Inflammatory macrophage treated with lipopolysaccharide for 1 hour (primary cell): ENCODE measurements at places on chromosomes 16 and 17.

DNA sequence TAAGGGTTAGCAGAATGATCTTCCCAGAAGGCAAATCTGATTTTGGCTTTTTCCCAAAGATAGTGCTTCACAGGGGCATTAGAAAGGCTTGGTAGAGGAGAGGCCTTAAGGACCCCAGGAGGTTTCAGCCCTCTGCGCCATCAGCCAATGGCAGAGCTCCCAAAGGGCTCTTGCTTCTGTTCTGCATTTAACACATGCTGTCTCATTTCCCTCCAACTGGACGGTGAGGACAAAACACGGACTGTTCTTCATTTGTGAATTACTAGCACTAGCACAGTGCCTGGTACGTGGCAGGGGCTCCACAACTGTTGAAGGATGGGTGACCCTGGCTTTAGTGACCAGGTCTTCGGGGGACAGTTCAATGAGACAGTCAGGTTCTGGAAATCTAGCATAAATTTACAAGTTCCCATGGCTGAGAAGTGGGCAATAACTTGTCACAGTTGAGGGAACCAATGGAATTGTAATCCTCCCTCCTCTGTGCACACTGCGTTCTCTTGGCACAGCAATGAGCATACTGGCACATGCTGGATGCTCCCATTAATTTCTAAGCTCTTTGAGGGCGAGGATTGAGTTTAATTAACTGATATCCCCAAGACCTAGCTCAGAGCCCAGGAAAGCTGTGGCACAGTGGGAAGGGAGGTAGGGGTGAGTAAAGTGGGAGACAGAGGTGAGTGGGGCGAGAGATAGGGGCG is 45.4 kb downstream of the COG7 start:
- no peak for DNase-seq

DNA sequence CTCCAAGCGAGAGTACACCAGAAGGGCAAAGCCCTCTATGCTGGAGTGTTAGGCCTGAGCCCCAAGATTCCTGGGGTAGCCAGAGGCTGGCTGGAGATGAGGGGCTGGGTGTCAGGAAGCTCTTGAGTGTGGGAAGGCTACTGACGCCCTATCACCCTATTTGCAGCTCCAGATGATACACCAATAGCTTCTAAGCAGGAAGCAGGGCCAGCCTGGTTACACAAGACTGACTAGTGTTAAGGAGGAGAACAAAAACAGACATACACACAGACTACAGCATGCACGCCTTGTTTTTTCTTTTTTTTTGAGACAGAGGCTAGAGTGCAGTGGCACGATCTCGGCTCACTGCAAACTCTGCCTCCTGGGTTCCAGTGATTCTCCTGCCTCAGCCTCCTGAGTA is 15.9 kb downstream of the POLR3K start:
- peak; percentile 64 for DNase-seq

DNA sequence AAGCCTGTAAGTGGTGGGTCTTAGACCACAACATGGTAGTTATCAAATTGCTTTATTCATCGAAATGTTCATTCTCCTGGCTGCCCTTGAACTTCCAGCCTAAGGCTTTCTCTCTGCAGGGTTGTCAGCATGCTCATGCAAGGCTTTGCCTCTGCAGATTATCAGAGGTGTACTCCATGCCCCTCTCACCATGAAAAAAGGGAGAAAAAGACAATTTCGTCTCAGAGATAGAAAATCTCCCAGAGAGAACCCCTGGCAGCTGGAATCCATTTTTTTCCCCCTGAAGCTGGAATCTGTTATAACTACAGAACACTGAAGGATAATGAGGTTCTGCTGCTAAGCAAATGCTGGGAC is 33.9 kb upstream of the METTL9 start:
- DNase-seq: no peak

DNA sequence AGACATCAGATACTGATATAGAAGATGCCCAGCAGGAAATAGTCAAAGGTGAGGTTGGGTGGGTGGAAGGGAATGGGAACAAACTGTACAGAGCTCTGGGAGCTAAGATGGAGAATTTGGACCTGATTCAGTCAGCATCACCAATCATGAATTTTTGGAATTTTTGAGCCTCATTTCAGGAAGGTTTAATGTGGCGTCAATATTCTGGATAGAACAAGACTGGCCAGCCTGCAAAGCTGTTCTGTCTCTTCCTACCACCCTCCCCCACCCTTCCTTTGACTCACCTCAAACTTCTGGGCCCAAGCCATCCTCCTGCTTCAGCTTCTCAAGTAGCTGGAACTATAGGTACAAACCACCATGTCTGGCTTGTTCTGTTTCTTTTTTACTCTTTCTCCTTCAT is 32.6 kb downstream of the CTCF start:
- DNase-seq: no peak

DNA sequence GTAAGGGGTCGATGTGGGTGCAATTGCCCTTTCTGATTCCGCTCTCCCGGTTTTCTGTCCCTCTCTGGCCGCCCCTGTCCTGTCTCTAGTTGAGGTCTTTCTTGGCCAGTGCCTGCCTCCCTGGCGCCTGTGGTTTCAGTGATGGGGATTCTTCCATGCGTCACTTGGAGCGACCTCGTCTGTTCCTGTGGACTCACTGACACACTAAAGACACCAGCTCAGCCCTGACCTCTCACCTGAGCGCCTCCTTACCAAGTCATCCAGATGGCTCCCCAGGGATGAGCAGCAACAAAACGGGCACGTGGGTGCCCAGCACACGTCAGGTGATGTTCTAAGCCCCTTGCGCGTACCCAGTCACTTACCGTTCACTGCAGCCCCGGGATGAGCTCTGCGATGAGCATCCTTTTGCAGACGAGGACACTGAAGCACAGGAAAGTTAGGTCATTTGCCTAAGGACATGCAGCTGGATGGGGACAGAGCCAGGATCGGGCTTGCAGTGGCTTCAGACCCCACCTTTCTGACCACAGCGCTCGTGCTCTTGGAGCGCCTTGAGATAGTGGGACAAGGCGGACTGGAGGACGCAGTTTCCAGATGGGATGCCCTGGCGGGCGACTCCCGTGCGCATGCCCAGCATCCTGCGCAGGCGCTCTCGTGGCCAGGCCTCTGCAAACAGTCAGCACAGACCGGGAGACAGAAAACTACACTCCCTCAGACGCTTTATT is 11.5 kb upstream of the LGALS3BP start:
- DNase-seq: no peak

- DNase-seq: no peak
Measured at GRCh38 chr16:66662445-66663194, 33.9 kb downstream of the CMTM4 start.

DNA sequence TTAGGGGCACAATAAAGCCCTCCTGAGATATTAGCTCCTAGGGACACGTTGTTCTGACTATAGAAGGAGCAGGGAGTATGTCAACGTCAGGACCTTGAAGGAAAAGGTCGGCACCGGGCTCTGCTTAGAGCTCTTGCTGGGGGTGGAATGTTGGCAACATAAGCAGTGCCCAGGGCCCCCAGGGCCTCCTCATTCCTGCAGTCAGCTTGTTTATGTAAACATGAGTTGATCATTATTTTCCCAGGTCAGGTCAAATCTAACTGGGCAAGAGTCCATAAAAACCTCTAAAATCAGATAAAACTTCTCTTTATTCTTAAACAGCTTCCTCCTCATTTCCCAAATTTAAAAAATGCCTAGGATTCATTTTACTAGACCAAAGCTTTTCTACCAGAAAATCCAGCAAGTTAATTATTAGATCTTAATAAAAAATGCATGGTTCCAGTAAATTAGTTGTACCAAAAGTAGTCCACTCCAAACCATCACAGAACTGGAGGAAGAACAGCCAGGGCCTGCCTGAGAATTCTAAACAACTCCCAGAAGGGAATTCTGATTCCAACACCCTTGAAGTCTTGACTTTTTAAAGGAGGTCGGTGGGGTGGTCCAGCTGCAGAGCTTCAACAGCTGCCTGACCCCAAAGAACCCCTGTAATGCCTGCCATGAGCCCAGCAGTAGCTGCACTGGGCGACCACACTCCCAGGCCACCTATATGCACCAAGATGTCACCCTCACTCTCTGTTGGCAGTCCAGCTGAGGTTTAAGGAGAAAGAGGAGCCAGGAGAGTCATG is 54.3 kb downstream of the AMFR start:
- DNase-seq: no peak

DNA sequence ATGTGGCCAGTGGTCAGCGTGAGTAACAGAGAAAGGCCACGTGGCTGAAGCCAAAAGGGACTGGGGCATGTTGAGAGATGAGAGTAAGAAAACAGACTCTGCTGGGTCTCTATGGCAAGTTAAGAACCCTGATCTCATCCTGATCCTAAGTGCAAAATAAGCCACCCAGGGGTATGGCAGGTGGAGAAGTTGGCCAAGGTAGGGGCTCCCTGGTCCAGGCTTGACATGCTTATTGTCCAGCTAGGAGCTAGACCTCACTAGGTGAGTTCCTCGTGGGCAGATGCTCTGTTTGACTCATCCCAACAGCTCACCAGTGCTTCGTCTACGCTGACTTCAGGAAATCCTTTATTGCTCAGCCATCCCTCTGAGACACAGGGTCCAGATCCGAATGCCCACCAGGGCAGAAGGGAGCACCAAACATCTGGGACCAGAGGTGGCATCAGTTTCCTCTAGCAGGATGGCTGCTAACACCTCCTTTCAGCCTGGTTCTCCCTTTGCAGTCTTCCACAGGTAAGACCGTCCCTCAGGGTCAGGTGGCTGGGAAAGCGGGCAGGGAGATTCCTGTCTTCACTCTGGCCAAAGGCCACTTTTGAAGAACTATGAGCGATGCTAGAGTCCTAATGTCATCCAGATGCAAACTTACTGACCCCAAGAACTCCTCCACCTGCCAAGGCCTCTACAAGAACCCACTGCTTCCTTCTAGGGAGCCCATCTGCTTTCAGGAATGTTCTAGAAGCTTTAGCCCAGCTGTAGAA is 99.5 kb downstream of the CDYL2 start:
- DNase-seq: no peak

DNA sequence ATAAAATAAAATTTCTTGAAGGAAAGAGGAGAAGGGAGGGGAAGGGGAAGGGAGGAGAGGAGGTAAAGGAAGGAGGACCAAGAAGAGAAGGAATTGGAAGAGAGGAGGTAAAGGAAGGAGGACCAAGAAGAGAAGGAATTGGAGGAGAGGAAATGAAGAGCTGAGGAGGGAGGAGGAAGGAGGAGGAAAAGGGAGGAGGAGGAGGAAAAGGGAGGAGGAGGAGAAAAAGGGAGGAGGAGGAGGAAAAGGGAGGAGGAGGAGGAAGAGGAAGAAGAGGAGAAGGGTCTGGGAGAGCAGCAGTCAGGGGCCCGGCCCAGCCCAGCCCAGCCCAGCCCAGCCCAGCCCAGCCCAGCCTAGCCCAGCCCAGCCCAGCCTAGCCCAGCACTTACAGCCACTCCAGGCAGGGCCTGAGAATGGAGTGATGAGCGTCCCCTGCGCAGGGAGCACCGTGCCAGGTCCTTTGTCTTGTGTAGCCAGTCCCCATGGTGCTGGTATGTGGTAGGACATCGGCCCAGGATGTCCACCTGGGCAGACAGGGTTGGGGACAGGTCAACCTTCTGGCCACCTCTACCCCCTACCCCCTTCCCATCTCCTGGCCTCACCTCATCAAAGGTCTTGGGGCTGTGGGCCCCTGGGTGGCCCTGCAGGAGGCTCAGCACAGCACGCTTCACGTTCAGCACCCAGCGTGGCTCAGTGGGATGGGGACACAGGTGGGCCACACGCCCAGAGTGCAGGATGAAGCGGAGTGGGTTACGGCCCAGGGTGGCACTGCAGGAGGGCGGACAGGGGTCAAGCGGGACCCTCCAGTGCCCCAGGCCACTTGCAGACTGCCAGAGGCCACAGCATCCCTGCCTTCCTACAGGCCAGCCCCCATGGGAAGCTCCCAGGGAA is 70.9 kb downstream of the LITAF start:
- no peak for DNase-seq
